Calu3 (cell line): ENCODE measurements at places on chromosomes 2 and 18. TPM values are rescaled to one million over a fixed set of nuclear protein-coding genes. Genes with fewer than 3 reads are reported as not detected.

The SERPINB3 gene
- total RNA-seq, result 0.34 and 0.68 TPM in 2 replicates

GRCh38 chr18:27110319-27110718, 74.8 kb downstream of the CHST9 start:
- DNase-seq, result no peak

DNA sequence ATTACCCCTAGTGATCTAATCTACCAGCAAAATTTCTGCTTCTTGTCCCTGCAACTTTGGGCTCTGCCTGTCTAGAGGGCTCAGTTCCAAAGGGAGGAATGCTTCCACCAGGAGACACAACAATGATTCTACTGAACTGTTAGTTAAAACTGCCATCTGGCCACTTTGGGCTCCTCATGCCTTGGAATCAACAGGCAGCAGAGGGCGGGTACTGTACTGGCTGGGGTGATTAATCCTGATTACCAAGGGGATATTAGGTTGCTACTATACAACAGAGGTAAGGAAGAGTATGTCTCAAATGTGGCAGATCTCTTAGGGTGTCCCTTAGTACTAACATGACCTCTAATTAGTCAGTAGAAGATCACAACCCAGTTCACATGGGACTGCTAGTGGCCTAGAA, 21.4 kb downstream of the HADHA start:
- no peak for DNase-seq

GRCh38 chr18:26545335-26546123, 2.8 kb downstream of the KCTD1 start:
- DNase-seq, result no peak
